MV-4-11 (cell line): ENCODE measurements at places on chromosomes 5 and 9.
A peak's percentile ranks its signal among the peaks of the same experiment; 100 is the strongest.

GRCh38 chr9:88998503-88998902 lies 7.2 kb downstream of the S1PR3 start:
- peak; percentile 27 for DNase-seq

DNA sequence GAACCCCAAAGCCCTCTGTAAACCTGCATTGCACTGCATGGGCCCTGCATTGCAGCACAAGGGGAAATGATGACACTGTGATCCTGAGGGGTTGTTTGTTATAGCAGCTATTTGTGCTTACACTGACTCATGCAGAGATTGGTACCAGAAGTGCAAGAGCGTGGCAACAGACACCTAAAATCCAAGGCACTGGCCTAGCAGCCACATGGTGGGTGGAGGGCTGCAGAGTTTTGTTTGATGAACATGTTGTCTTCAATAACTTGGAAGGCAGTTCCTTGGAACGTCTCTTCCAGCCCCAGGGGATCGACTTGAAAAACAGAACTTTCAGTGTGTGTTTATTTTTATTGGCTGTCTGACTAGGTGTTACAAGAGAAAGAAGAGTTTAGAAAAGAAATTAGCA lies 14.5 kb downstream of the FCN2 start:
- no peak for DNase-seq

GRCh38 chr5:163362840-163363371 lies 74.5 kb upstream of the CCNG1 start:
- DNase-seq = peak; percentile 70

DNA sequence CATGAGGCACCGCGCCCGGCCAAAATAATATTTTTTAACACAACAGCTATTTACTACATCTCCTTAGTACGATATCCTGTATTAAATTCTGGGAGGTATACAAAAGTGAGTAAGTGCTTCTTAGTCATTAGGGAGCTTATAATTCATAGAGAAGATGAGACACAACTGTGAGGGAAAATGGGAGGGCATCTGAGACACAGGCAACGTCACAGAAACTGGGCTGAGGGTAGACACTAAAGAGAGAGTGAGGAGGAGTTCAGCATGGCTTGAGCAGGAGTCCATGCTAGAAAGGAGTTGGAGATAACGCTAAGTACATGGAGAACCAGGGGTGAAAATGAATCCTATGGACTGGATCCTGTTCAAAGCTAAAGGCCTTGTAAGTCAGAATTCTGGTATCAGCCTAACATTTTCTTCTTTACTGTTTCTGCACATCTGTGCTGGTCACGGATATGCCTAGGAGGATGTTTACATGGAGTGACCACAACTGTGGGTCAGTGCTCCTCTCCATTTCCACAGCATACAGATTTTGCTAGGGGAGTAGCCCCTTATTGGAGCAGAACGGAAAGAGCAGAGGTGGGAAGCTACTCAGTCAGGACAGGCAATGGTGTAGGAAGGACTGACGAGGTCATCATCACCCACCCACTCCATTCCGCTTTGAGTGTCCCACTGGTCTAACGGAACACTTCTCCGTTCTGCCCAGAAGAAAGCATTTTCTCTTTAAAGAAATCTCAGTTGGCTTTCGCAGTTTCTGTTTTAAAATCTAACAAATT lies 310.4 kb upstream of the EFNA5 start:
- no peak for DNase-seq

DNA sequence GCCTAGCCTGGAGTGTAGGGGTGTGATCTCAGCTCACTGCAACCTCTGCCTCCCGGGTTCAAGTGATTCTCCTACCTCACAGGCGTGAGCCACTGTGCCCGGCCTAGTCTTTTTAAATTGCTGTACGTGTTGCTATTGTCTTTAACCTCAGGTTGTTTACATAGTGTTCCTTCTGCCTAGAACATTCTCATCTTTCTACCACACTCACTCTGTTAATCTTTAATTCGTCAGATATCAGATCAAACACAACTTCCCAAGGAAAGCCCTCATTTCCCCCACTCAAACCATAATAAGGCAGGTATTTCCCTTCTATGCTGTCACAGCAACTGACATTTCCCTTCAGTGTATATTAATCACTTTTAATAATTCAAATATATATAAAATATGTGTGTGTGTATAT lies 1310.0 kb upstream of the C9orf72 start:
- no peak for DNase-seq

- no peak for DNase-seq
Observed at GRCh38 chr5:87755360-87755759, 342.6 kb upstream of the CCNH start.

GRCh38 chr9:109652971-109653370 lies 127.0 kb upstream of the PALM2AKAP2 start:
- no peak for DNase-seq

DNA sequence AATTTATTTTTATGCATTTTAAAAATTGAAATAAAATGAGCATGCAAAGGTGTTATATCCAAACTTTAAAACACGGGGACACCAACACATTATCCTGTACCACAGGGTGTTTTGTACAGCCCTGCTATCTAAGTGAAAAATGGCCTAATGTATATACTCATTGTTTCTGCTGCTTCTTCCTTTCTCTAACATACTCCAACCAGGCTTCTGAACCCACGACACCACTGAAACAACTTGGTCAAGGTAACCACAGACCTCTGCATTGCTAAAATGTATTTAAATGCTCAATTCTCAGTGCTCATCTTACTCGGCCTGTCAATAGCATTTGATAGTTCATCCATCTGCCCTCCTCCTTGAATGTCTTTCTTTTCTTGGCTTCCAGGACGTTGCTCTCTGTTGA lies 48.3 kb downstream of the DENND1A start:
- DNase-seq = peak; percentile 10

- no peak for DNase-seq
Observed at GRCh38 chr5:159783726-159784247, 132.5 kb upstream of the ADRA1B start.

DNA sequence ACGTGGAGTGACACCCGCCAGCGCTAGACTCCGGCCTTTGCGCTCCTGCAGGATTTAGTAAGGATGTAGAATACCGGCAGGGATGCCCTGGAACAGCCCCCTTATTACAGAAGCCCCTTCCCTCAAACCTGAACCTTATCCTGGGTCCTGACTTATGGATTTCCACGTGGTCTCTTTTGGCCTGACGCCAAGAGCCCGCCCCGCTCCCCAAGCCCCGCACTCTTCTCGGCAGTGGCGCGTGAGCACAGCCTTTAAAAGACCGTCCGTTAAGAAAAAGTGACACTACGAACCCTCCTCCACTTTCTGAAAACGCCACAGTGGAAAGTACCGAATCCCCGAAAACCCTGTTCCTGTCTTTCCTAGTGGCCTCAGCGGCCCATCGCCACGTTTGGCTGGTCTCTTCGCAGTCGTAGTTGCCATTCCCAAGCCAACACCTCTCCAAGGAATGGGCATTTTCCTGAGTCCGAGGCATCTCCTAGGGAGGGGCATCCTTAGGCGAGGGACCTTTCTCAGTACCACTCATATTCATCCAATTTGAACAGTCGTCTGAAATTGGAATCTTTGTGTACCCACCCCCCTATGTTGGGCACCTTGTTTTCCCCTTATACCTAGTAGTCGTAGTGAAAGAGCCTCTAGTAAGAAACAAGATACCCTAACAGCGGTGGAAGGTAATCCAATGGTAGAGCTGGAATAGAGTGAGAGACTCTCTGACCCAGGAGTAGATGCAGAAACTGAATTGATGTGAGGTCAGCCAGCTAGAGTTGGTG lies 732 bp upstream of the MCIDAS start:
- no peak for DNase-seq

- DNase-seq = no peak
Observed at GRCh38 chr5:60439552-60439951, 260.4 kb downstream of the DEPDC1B start.
